ENCODE measurements at places on chromosomes 16 and 17.

GRCh38 chr16:3147757-3148104 is 12.9 kb downstream of the ZNF213 start:
- DNase-seq, result no peak

- no peak for DNase-seq
These were observed 3.6 kb downstream of the RASD1 start for GRCh38 chr17:17492571-17492970.

DNA sequence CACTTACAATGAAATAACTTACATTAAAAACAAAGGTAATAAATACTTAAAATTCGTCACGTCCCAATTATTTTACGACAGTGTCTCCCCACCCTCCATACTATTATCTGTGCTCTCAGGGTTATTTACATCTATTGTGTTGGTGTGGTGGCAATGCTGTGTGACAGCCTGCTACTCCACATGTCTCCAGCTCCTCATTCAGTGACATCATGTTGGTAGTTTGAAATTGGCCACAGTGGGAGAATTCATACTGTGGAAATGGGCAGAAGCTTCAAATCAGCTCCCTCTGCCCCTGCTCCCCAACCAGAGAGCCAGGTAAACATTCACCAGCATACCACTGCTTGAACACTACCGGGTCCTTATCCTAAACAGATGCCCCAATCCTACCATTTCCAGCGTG is 6.3 kb downstream of the TNS4 start:
- no peak for DNase-seq

DNA sequence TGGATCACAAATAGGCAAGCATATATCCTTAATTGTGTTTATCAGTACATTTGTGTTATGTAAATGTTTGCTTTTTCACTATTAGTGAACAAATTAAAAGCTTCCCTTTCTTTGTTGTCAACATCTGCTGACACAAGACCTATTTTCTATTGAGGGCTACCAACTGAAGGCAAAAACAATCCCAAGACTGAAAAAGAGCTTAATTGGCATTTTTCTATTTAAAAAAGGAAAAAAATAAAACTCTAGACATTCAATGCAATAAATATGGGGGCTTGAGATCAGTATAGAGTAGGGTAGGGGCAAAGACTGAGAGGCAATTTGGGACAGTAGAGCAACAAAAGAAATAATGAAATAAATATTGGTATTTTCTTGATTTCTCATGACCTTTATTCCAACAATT is 24.2 kb downstream of the OMG start:
- no peak for DNase-seq

DNA sequence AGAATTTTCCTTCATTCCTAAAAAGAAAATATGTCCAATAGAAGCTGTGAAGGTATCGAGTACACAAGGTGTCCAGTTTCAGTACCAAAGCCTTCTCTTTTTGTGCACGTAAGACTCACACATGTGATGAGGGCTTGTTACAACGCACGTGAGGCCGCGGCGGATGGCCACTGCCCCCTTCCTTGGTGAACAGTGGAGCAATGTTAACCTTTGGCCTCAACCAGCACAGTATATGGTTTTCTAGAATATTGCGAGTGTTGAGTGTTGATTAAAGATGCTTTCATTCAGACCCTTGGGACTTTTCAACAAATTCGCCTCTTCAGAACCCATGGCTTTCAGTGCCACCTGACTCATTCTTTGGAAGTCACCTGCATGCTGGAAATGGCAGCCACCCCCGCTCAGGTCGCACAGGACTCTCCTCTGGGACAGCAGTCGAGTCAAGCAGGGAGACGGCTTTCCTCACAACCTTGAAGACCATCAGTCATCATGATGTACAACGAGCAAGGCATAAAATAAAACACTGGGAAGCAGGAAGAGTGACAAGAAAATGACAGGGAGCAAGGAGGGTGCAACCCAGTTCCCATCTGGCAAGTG is 14.5 kb downstream of the MAP1LC3B start:
- no peak for DNase-seq
